NCI-H2081 treated with DMSO at 0.1 percent for 48 hours (cell line): ENCODE measurements at places on chromosomes 13 and 19.

- DNase-seq: no peak
These were observed 21.5 kb downstream of the COLGALT1 start for GRCh38 chr19:17576758-17577456.

DNA sequence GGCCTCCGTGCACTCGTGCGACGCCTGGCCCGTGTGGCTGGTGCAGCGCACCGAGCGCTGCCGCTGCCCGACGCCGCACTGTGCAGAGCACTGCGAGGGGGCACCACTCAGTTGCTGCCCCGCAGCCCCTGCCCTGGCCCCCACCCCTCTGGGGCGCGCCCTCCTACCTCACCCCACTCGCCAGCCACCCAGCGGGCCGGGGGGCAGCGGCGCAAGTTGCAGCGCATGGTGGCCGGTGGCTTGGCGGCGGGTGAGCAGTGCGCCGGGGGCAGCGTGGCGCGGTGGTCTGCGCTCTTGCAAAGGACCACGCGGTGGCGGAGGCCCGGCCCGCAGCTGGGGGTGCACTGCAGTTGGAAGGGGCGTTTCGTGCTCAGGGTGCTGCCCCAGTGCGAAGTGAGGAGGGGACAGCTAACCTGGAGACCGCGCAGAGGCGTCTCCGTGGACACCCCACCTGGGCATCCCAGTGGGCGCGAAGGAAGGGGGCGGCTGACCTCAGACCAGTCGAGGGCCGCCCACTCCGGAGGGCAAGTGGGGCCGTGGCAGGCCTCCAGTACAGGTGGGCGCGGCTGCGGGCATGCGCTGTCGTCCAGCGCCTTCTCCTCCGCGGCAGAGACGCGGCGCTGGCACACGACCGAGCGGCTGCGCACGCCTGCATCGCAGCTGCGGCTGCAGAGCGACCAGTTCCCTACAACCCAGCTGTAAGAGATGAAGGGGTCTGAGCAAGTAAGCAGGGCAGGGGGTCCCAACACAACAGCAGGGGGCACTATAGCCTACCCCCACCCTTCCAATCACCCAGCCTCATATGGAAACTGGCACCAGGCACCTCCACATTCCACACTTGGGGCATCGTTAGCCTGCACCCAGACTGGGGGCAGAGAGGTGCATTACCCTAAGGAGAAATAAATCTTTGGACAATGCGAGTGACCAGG lies 8.0 kb upstream of the MYO1F start:
- no peak for DNase-seq

- DNase-seq: no peak
These were observed 1.9 kb downstream of the UBE2S start for GRCh38 chr19:55405638-55406037.

DNA sequence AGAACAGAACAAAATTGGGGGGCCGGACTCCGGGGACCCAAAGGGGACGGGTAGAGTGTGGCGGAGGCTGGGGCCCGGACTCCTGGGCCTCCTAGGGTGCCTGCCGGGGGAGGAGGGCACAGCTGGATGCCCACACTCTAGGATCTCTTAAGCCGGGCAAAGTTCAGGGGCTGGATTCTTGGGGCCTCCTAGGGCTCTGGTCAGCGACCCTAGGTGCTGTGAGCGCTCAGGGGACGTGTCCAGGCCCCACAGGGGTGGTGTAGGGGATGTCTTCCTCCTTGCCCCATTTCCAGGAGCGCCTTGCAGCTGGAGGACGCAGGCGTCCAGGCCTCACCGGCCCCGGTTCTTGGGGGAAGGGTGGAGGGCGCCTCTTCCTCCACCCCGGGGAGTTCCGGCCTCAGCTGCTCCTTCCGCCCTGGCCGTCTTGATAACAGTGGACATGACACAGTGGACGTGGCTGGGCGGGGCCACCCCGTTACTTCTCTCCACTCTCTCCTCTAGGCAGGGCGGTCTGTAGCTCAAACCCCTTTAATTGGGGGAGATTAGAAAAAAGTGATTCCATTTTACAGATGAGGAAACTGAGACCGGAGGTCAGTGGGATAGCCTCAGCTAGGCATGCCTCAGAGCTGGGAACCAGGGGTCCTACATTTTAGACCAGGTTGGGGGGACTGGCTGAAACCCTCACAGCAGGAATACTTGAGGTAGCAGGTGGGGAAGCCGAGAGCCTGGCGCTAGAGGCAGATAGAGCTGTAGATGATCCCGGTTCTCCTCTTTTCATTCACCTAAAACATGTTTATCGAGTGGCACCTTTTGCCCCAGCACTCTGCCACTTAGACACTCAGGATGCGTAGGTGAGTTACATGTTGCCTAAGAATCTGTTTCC lies 705 bp downstream of the STXBP2 start:
- DNase-seq: no peak

DNA sequence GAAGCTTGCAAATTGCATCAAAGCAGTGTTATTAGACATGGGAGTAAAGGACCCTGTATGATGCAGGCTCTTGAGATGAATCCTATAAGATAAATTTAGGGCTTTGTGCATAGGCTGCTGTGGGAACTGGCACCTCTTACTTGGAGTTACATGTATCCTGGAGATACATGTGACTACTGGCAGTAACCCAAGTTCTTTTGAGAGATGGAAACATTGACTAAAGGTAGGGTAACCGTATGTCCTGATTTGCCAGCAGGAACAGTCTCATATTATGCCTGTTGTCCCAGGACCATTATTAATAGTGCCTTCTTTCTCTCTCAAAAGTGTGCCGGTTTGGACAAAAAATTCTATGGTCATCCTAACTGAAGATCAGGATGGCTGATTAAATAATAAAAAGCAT lies 195.4 kb downstream of the LACC1 start:
- no peak for DNase-seq

DNA sequence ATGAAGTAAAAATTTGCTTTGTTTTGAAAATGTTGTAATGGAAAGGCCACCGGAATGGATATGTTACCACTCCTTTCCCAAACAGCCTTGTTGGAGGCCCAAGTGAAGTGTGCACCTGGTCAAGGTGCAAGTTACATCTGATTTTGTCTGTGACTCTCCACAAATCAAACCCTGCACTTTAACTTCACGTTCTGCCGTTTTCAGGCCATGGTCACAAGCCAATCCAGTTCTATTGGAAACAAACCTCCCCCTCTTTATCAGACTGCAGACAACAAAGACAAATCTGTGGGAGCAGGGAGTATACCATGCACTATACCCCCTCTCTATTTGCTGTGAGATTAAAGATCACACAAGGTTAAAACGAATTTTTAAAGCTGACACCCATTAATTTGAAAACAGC lies 155.6 kb upstream of the RFC3 start:
- DNase-seq: no peak

DNA sequence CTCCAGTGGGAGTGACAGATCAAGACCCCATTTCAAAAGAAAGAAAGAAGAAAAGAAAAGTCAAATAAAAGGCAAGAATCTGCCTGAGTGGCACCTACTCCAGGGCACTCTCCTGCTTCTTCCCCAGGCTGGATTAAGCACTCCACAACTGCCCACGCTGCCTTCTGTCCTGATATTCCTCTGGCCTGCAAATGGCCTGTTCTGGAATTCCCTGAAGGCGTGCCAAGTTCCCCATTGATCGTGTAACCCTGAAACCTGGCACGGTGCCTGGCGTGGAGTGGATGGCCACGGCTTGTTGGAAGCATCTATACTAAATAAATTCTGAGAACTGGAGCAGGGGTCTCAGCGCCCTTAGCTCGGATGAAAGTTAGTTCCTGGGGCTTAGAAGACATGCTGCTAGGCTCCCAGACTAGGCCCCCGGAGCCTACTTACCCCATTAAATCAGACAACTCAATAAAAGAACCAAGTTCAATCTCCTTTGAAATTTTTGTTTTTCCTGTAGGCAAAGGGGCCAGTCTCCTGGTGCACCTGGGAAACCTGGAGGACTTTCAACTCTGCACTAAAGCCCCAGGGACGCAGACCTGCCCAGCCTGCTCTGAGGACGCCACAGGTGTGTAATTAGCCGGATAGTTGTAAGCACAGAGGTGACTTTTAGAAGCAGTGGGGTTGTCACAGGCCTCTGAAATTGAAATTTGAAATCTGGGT lies 21.9 kb downstream of the ANKRD27 start:
- DNase-seq: no peak

DNA sequence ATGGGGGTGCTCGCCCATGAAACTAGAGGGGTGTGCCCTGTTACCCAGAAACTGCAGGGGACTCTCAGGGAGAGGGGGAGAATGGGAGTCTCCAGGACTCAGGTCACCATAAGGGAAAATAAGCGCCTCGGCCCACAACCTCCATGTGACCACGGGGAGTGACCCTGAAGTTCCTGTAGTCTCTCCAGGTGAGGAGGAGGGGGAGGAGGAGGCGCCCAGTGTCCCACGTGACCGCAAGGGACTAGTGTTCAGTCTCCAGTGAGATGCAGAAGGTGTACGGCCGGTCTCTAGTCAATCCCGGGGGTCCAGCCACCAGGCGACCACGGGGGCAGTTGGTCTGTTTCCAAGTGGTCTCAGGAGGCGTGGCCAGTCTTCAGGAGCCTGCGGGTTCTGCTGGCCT lies 16.0 kb downstream of the TM6SF2 start:
- no peak for DNase-seq

GRCh38 chr19:7327802-7328201 lies 20.9 kb upstream of the ARHGEF18 start:
- DNase-seq: no peak

- no peak for DNase-seq
These were observed 38.0 kb upstream of the MRI1 start for GRCh38 chr19:13726323-13726722.

DNA sequence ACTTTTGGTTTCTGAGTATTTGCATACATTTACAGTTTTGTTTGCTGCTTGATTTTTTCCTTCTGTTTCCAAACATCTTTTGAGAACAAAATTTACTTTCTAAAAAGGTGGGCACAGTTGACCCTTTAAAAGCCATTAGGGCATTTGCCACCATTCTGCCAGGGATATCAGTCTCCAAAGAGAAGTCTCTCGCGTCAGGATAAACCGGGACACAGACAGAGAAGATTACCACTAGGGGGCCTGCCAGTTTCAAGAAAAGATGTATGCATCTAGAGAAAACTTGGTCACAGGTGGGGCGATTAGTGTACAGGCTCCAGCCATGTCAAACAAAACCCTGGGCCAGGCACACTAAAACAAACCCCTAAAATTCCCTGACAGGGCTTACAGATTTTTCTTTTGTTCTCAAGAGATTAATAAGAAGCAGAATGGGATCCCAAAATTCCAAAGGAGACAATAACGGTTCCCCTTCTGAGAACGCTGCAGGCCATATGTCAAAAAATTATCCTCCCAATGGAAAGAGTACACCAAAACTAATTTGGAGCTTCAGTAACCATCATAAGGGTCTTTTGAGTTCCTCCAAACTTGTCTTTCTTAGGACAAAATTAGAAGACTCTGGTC lies 10.7 kb upstream of the PABPC3 start:
- DNase-seq: no peak

GRCh38 chr13:80339912-80340650 lies 845 bp downstream of the SPRY2 start:
- no peak for DNase-seq

- peak; percentile 91 for DNase-seq
These were observed 315.2 kb downstream of the ATP8A2 start for GRCh38 chr13:25686831-25687470.

GRCh38 chr13:112072534-112073244 lies 5.7 kb downstream of the SOX1 start:
- no peak for DNase-seq

DNA sequence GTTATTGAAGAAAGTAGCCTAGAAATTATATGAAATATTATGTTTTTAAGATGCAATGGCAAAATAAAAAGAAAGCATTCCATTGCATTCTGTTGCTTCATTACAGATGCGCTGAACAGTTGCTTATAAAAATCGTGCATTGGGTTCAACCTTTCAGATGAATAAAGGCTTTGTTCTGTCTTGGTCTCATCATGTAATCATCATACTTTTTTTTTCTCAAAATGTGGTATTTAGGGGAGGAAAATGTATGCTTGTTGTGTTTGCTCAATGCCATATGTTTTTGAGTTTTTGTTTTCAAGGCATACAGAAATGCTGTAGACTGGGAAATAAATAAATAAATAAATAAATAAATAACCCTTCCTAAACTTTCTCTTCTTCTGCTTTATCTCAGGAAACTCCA lies 1.1 kb upstream of the MBNL2 start:
- no peak for DNase-seq

DNA sequence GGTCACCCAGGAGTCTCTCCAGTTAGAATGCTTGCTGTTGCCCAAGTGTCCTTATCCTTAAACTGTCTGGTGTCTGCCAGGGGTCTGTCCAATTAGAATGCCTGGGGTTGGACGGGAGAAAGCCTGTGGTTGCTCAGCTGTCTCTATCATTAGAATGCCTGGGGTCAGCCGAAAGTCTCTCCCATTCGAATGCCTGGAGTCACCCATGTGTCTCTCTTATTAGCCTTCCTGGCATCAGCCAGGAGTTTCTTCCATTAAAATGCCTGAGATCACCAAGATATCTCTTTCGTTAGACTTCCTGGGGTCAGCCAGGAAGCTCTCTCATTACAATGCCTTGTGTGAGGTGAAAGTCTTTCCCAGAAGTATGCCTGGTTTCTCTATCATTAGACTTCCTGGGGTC lies 1521.0 kb downstream of the UQCRFS1 start:
- DNase-seq: no peak

- no peak for DNase-seq
These were observed 51.7 kb downstream of the DGKH start for GRCh38 chr13:42099962-42100675.

- no peak for DNase-seq
These were observed 14.0 kb downstream of the JOSD2 start for GRCh38 chr19:50497022-50497405.

DNA sequence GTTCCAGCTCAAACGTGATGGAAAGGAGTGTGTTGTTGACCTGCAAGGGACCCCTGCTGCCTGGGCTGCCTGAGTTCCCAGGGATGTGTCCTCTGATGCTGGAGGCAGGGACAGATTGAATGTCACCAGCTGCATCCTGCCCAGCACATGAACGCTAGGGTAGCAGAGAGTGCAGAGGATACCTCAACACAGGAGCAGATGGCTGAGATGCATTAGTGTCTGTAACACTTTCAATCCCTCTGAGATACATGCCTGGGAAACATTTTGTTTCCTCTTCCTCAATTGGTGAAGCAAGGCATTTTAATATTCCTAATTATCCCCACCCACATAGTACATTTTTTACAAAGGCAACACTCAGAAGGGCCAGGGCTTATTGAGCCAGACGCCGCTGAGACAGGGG lies 106.4 kb upstream of the UBL3 start:
- DNase-seq: no peak

GRCh38 chr19:55838251-55838650 lies 1.9 kb downstream of the NLRP4 start:
- DNase-seq: no peak

- no peak for DNase-seq
These were observed 69.7 kb downstream of the SLC7A1 start for GRCh38 chr13:29525757-29526156.

GRCh38 chr19:28457620-28458019 lies 755.3 kb downstream of the UQCRFS1 start:
- no peak for DNase-seq

DNA sequence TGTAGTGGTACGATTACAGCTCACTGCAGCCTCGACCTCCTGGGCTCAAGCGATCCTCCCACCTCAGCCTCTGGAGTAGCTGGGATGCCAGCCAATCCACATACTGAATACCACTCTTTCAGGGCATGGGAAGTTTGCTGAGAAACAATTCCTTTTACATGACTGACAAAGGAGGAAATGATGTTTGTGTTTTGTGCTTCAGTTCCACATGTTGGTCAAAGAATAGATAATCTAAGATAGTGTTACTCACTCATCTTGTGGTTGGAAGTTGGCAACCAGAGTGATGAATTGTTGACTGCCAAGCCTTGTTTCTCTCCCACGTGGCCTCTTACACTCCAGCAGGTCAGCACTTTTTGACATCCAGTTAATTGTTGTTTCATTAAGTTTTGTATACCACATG lies 7.6 kb downstream of the MBD3L2B start:
- DNase-seq: no peak
